ENCODE measurements at places on chromosomes 16 and 17.

GRCh38 chr16:10972819-10973464 lies 28.6 kb downstream of the CLEC16A start:
- DNase-seq, result no peak

- no peak for DNase-seq
Observed at GRCh38 chr16:87664792-87665191, 62.5 kb downstream of the JPH3 start.

DNA sequence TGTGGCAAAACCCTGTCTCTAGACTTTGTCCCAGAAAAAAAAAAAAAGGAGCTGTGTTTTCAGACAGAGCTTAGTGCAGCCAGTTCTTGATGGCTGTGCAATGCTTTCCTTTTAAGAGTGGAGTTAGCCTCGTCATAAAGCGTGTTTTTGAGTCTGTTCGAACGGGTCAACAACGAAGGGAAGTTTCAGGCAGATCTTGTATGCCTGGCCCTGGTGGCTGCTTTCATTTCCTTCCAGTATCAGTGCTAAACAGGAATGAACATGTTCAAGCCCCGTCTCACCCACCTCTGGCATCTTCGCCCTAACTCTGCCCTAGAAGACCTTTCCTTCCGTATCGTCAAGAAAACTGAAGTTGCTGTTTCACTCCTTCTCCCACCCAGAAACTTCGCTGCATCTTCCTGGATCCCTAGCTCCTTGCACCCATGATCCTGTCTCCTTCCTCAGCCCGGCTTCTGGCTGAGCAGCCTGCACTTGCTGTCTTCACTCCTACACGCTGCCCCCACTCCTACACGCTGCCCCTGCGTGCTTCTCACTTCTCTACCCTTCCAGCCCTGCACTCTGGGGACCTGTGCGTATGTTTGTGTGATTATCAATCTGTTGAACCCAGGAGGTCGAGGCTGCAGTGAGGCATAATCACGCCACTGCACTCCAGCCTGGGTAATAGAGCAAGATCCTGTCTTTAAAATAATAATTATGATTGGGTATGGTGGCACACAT lies 55.3 kb downstream of the USP10 start:
- no peak for DNase-seq

DNA sequence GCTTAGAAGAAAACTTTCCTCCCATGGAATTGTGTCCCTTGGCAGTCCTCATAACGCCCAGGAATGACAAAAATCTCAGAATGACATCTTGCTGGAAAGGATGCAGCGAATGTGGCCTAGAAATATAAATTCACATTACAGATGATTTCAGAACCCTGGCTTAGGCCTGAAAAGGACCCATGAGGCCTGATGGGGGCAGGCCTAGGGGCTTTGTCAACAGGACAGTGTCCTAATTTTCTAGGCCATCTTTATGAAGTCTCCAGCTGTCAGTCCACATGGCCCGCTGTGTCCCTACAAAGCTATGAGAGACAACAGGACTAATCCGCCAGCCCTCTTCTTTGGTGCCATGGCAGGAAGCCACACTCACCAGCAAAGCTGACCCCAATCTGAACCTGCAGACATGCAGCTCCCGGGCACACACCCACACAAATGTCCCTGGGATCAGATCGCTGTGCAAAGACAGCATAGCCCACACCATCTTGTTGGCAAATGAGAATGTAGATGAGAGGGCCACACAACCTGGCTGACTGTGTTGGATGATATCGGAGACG lies 40.4 kb upstream of the DNAH17 start:
- DNase-seq, result no peak

GRCh38 chr17:31309556-31309955 lies 4.3 kb downstream of the EVI2B start:
- DNase-seq, result no peak

- no peak for DNase-seq
Observed at GRCh38 chr17:72119873-72120641, 763 bp upstream of the SOX9 start.

DNA sequence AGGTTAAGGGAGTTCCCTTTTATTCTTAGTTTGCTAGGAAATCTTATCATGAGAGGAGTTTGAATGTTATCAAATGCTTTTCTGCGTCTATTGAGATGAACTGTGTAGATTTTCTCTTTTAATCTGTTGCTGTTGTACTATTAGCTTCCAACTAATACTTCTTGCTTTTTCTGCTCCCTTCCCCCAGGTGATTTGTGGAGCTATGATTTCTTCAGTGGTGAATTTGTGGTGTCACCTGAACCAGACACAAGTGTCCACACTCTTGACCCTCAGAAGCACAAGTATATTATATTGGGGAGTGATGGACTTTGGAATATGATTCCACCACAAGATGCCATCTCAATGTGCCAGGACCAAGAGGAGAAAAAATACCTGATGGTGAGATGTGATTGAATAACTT lies 29.9 kb upstream of the BCAS3 start:
- no peak for DNase-seq

DNA sequence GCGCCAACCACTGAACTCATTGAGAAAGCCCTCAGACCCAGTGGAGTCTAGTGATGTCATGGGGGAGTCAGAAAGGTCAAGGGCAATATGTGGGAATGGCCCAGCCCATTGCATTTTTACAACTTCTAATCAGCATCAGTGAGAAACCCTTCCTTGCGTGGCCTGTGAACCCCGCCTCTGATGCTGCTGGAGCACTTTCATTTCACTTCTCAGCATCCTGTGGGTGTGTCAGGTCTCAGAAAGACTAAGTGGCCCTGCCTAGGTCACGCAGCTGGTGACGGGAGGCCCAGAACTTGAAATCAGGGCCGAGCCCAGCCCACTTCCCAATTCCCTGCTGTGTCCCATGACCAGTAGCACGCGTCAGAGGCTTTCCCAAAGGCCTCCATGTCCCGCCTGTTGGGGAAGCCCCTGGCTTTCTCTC lies 6.1 kb downstream of the DNAI2 start:
- DNase-seq, result no peak

DNA sequence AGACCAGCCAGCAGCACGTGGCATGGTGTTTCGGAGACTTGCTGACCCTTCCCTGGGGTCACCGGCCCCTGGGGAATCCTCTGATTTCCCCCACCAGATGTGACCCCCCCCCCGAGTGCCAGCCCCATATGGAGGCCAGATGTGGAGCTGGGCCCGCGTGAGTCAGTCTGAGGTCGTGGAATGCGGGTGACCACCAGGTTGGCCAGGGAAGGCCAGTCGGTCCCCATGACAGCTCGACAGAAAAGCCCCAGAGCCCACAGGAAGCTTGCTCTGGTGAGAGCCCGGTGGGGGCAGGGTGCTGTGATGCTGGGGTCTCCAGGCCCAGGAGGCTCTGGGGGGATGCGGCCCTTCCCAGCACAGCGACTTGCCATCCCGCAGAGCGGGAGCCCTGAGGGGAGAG lies 209.0 kb downstream of the NTN1 start:
- DNase-seq, result no peak

GRCh38 chr16:79182616-79183015 lies 417.9 kb downstream of the MAF start:
- DNase-seq, result no peak

Measured in stimulated activated CD8-positive, alpha-beta memory T cell treated with anti-CD3 and anti-CD28 coated beads, Interleukin-4, amount 100 ng/mL, for 4 hours (primary cell).